ENCODE measurements at places on chromosomes 2 and 18. TPM values are rescaled to one million over a fixed set of nuclear protein-coding genes. Genes with fewer than 3 reads are reported as not detected.

DNA sequence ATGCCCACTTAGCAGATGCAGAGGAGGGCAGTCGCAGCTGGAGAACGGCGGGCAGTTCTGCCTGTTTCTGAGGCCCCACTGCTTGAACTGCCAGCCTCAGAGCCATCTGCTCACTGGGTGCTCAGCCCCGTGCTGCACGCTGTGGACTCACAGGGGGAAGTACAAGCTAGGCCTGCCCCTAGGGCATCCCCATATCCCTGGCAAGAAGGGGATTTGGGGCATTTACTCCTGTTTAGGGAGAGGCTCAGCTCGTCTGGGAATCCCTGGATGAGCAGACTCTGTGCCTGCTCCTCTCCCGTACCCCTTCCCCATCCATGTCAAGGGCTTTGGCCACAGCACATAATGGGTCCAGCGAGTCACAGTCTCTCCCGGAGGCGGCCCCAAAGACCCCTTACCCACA, 169.8 kb upstream of the PKDCC start:
- no peak for DNase-seq
- H3K27me3 ChIP-seq, result peaks cover 10% of the 10 kb centered on the region
- H3K27ac ChIP-seq, result no peak overlapping the region
- H3K4me1 ChIP-seq, result no peaks in the 10 kb centered on the region

- H3K4me3 ChIP-seq, result no peak overlapping the region
- no peak overlapping the region for H3K27ac ChIP-seq
- H3K36me3 ChIP-seq, result no peaks in the 10 kb centered on the region
Observed at GRCh38 chr2:179622112-179622511, 239.3 kb downstream of the ZNF385B start.

- H3K36me3 ChIP-seq, result peaks cover 35% of the 10 kb centered on the region
- H3K27ac ChIP-seq, result no peak overlapping the region
- H3K27me3 ChIP-seq, result no peaks in the 10 kb centered on the region
- DNase-seq, result no peak
- H3K4me1 ChIP-seq, result peaks cover 15% of the 10 kb centered on the region
- no peak overlapping the region for H3K4me3 ChIP-seq
Observed at GRCh38 chr2:238446371-238446770, 19.6 kb downstream of the ASB1 start.

- no peak for DNase-seq
- H3K36me3 ChIP-seq, result peaks cover 31% of the 10 kb centered on the region
Observed at GRCh38 chr2:43885132-43885632, 46.4 kb downstream of the ABCG8 start.

Gene DHRS9
- total RNA-seq, result 1.6 TPM

Gene MLPH
- not detected for total RNA-seq

Gene C2orf78
- total RNA-seq, result not detected
